A549 treated with AZD2906 at 1 μM for 4 hours (cell line): ENCODE measurements at places on chromosomes 12 and 14. TPM values are rescaled to one million over a fixed set of nuclear protein-coding genes. Genes with fewer than 3 reads are reported as not detected.

C12orf60 gene
- 1.7 to 2.3 TPM (median 1.7 TPM) in 5 replicates for total RNA-seq

KERA gene
- not detected in 5 replicates for total RNA-seq

FOXG1 gene
- total RNA-seq, result 0.09 to 0.22 TPM (median 0.19 TPM) in 5 replicates

ACOT6 gene
- total RNA-seq, result not detected in 5 replicates

HOXC4 gene
- total RNA-seq, result 2.0 to 3.3 TPM (median 2.6 TPM) in 5 replicates

SLC7A7 gene
- total RNA-seq, result 18.9 to 31.0 TPM (median 23.9 TPM) in 5 replicates

AGAP2 gene
- 0.09 to 0.23 TPM (median 0.16 TPM) in 5 replicates for total RNA-seq

CACNA2D4 gene
- total RNA-seq, result 0.06 TPM in 1 of 5 replicates, not detected in the others

IFT43 gene
- total RNA-seq, result 34.7 to 41.2 TPM (median 35.6 TPM) in 5 replicates

FAM90A1 gene
- total RNA-seq, result 0.07 to 0.20 TPM (median 0.15 TPM) in 5 replicates

LBHD2 gene
- 0.18 to 0.25 TPM (median 0.22 TPM) in 3 of 5 replicates, not detected in the others for total RNA-seq

MYO1A gene
- 0.10 to 0.34 TPM (median 0.29 TPM) in 5 replicates for total RNA-seq

C14orf180 gene
- not detected in 5 replicates for total RNA-seq
